ENCODE measurements at places on chromosomes 13 and 19.
A peak's percentile ranks its signal among the peaks of the same experiment; 100 is the strongest.

- no peak for DNase-seq
These were observed 60.0 kb downstream of the VWA8 start for GRCh38 chr13:41900918-41901317.

DNA sequence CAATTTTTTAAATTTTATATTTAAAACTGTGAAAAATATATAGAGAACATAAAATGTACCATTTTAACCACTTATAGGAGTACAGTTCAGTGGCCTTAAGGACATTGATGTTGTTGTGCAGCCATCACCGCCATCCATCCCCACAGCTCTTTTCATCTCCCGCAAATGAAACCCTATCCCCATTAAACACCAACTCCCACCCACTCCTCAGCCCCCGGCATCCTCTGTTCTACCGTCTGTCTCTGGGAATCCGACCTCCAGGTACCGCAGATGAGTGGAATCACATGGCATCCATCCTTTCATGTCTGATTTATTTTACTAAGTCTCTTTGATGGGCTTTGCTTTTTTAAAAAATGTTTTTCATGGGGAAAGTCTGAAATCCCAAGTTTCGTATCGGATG lies 23.8 kb upstream of the SMIM17 start:
- no peak for DNase-seq

GRCh38 chr19:45250216-45250831 lies 747 bp upstream of the MARK4 start:
- DNase-seq: no peak

GRCh38 chr13:46185634-46186033 lies 3.7 kb upstream of the LCP1 start:
- no peak for DNase-seq

GRCh38 chr19:10763828-10764339 lies 46.0 kb downstream of the DNM2 start:
- DNase-seq: no peak

DNA sequence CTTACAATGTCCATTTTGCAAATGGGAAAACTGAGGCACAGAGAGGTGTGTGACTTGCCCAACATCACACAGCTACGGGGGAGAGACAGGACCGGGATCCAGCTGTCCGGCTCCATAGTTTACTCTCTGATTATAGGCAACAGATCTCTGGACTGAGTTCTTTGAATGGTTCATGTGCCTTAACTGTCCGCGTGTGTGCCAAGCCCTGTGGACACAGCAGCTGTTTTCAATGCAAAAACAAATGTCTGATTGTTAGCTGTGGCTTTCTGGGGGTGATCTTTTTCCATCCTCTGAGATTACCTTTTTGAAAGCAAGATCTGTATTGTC lies 94.1 kb downstream of the KL start:
- no peak for DNase-seq

- DNase-seq: no peak
These were observed 8.6 kb downstream of the BRCA2 start for GRCh38 chr13:32323912-32324311.

GRCh38 chr19:33163481-33163880 lies 30.6 kb upstream of the LRP3 start:
- DNase-seq: no peak

- DNase-seq: peak; percentile 17
These were observed 1.7 kb upstream of the C13orf42 start for GRCh38 chr13:51112771-51113170.

DNA sequence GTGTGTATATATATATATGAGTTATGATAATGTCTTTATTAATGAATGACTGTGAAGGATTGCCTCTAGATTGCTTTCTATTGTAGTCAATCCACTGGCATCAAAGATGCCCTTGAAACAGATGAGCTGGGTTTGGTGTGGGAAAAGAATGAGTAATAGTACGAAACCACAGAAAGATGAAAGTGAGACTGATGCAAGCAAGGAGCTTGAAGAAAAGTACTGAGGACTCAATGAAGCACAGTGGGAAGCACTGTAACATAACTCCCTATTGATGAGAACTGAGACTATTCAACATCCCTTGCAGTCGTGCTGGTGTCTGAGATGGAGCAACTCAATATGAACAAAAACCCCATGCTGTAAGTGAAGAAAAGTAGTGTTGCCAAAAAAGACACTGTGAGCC lies 1794.2 kb downstream of the SLITRK5 start:
- DNase-seq: peak; percentile 2

DNA sequence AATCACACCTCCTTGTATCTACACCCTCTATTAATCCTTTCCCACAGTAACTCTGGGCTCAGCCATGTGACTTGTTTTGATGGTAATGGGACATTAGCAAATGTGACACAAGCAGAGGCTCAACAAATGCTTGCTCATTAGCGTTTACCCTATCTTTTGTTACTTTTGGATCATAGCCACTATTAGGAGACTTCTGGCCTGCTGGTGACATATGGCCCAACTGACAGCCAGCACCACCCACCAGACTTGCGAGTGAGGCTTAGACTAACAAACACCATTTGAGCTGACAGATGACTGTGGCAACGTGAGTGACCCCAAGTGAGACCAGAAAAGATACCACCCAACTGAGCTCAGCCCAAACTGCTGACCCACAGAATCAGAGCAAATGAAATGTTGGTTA lies 154.1 kb downstream of the OLFM4 start:
- no peak for DNase-seq

DNA sequence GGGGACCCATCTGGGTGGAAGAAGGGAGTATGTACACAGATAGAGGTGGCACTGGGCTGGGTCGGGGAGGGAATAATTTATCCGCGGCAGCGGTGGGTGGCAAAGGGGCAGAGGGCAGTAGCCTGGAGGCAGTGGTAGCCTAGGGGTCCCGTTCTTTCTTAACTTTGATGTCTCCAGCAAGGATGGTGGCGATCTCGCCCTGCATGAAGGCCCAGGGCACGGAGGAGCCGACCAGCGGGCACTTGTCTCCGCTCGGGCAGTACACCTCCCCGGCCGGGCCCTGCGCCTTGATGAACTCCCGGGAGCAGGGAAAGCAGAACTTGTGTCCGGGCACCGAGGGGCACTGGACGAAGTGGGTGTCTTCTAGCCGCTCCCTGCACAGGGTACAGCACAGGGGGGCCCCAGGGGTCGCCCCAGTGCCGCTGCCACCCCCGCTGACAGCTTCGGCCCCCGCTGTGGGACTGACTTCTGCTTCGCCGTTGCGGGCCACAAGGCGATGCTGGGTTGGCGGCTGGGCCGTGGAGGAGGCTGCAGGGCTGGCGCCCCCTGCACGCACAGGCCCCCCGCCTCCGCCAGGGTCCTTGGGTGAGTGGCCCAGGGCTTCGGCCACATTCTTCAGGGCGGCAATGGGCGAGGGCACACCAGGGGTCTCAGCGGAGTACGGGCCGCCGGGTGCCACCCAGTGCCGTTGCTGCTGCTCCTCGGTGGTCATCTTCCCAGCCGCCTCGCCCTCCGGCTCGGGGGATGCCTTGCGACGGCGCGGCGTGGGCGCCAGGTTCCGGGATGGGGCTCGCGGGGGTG lies 1.9 kb downstream of the IRF2BP1 start:
- no peak for DNase-seq

DNA sequence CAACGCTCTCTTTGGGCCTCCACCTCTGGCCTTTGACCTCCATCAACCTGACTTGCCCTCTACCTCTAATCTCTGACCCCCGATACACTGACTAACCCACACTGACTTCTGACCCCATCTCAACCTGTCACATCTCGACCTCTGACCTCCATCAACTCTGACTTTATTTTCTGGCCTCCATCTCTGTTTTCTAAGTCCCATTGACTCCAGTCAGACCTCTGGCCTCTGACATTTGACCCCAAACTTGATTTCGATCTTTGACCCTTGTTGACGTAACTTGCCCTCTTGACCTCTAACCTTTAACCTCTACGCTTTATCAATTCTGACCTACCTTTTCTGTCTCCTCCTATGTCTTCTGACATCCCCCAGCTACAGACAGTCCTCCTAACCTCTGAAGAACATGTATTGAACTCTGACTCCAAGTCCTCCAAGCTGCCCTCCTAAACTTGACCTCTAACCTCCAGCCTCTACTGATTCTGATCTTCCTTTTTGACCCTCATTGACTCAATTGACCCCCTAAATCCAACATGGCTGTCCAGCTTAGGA lies 780 bp downstream of the ACP4 start:
- DNase-seq: no peak
